M059J (cell line): ENCODE measurements at places on chromosomes 11 and 22.
A peak's percentile ranks its signal among the peaks of the same experiment; 100 is the strongest.

GRCh38 chr11:70063555-70063954 is 14.6 kb upstream of the ANO1 start:
- DNase-seq = no peak

GRCh38 chr22:48258811-48259210 is 1496.4 kb downstream of the TBC1D22A start:
- DNase-seq = no peak

DNA sequence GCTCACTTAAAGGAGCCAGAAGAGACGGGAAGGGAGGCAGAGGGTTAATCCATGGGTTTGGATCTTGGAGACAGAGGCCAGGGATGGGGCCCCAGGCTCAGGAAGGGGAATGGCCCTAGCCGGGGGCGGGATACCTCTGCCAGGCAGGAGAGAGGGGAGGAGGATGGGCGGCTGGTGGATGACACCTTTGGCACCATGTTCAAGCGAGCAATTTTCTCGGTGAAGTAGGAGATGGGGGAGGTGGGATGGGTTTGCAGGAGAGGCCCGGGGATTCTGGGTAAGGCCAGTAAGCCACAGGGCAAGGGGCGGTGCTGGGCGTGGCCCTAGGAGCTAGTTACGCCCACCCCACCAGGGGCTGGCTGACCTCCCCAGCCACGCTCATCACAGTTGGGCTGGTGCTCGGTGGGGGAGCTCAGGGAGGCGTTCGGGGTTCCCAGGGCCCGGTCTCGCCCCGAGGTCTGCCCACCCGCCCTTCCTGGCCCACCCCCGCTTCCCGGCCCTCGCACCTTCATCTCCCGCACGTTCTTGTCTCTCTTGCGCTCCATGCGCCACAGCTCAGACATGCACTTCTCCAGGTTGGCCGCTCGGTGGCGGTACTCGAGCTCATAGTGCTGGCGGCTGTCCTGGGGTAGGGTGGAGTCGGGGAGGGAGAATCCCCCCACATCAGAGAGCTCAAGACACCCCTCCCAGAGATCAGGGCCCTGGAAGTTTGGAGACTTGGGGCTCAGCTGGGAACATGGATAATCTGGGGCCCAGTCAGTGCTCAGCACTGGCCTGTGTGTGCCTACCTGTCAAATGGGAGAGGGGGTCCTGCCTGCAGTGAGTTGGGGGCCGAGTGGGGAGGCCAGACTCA is 12.7 kb downstream of the BAIAP2L2 start:
- DNase-seq = no peak

GRCh38 chr11:122617297-122617696 is 38.2 kb upstream of the UBASH3B start:
- peak; percentile 76 for DNase-seq

GRCh38 chr11:95728094-95728493 is 61.5 kb downstream of the FAM76B start:
- DNase-seq = no peak

GRCh38 chr22:29661336-29661735 is 57.9 kb downstream of the NF2 start:
- no peak for DNase-seq

- no peak for DNase-seq
Observed at GRCh38 chr11:69663326-69663725, 11.8 kb downstream of the LTO1 start.

DNA sequence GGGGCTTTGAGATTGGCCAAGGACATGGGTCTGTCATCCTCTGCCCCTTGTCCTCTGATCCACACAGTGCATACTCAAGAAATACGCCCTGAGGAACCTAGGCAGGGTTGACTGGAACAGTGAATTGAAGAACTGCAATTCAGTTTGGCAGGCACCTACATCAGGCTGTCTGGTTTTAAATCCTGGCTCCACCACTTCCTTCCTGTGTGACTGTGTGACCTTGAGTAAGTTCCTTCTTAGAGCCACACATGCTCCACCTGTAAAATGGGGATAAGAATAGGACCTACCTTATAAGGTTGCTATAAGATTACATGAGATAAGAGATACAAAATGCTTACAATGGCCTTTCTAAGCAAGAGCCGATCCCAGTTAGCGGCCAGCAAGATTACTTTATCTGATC is 15.8 kb upstream of the TCF20 start:
- DNase-seq = no peak

DNA sequence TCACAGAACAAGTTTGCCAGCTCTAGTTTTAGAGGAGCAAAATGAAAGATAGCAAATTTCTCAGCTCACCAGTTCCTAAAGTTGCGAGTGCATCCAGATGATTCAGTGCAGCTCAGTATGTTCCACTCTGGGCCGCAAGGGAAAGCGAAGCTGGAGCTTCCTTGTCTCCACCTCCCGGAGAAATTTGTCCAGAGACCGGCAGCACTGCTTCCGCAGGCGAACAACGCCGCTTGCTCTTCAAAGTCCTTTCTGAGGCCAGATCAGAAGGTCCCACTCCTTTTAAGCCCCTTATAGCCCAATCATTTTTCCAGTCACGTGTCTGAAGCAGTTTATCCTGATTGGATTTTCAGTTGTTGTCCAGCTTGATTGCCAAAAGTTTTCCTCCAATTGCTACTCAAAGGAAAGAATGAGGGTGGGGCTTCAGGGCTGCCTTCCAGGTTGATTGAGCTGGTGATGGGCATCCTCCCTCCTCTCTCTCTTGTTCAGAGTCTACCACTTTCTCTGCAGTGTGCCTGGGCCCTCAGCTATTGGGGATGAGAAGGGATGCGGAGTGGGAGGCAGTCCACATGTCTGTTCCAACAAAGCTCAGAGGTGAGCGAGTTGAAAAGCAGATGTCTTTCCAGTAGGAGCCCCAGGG is at the start of gene ZNF280A:
Gene ZNF280A, minus strand, starts transcription at position 251 of the 637 bp plus-strand sequence. CDS start 4,640 bp downstream, outside the sequence.
- no peak for DNase-seq

GRCh38 chr11:284105-285020 is 4.6 kb upstream of the PGGHG start:
- no peak for DNase-seq

GRCh38 chr11:6812390-6813005 is 13.0 kb upstream of the OR6A2 start:
- DNase-seq = peak; percentile 32

- DNase-seq = no peak
Observed at GRCh38 chr11:114595571-114595970, at the start of gene NXPE4. Gene NXPE4 (minus strand): TSS chr11:114595786. CDS start chr11:114594759, 1,027 bp downstream.

DNA sequence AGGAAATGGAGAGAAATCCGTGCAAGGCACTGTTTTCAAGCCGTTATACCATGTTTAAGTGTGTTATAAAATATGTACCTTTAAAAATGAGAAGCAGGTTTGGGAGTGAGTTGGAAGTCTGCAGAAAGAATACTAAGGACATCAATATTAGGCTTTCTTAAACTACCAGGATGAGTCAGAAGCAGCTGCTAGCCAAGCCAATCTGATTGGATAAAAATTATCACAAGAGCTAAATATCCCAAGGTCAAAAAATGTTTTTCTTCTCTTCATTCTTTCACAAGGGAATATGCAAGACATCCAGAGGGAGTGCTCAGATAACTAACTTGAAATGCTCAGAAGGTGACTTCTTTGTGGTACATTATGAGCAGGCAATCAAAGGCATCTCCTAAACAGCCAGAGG is 19.3 kb upstream of the CKAP5 start:
- peak; percentile 18 for DNase-seq

GRCh38 chr11:47913529-47914244 is 65.5 kb upstream of the NUP160 start:
- no peak for DNase-seq

DNA sequence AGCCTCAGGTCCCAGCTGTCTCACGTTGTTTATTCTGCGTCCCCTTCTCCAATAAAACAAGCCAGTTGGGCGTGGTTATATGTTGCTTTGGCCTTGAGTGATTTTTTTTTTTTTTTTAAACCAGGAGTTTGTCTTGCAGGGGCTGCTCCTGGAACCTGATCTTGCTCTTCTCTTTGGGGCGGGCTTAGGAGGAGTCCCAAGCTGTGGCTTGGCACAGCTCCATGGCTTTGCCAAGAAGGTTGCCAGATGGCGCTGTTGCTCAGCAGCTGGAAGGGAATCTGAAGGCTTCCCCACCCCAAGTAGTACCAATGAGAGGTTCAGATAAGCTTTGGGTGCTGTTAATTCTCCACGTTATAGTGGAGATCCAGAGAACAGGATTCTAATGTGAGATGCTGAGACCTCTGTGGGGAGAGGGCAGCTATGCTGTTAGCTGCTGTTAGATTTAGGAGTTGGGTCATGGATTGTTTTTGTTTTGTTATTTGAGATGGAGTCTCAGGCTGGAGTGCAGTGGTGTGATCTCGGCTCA is 2.0 kb upstream of the FERMT3 start:
- peak; percentile 93 for DNase-seq

DNA sequence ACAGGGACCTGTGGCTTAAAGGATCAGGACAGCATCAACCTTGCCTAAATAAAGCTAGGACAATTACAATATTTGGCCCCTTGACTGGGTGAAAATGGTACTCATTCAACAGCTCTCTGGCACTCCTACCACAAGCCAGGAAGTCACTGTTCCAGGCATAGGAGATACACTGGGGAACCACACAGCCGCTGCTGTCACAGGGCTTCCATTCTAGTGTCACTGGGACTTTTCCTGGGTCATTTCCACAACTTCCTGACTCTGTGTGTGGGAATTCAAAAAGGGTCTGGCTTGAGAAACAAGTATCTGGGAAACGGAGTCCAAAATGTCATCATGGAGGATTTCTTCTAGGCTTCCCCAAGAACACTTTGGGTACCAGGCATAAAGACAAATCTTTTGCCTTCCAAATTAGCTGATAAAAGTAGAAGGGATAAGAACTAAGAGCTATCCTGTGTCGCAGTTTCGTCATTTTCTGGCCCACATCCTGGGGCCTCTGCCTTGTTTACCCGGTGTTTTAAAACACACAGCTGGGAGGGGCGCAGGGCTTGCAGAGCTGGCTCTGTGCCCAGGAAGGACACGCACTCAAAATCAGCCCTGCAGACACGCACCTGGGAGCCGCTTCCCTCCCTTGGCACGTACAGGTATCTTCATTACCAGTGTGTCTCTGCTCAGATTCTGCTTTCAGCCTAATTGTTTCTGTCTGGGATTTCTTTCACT is 38.0 kb downstream of the TMEM45B start:
- peak; percentile 34 for DNase-seq

DNA sequence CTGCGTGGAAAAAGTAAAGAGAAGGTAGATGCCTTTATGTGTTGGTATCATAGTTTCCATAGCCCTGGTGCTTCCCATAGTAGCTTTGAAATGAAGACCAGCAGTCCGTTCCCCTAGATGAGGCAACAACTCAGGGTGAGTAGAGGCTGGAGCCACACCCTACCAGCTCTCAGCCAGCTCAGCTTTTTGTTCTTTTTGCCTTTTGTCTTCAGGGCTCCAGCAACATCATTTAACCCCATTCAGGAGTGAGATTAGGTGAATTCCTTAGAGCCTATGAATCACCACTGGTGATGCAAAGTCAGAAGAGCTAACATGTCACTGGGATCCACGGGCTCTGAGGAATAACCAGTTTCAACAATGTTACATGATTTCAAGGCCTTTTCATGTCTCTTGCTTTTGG is 14.0 kb upstream of the SESN3 start:
- DNase-seq = no peak

- DNase-seq = no peak
Observed at GRCh38 chr11:63872800-63873197, 33.9 kb downstream of the MARK2 start.

- DNase-seq = no peak
Observed at GRCh38 chr22:37473437-37473946, 12.7 kb downstream of the MFNG start.

- DNase-seq = no peak
Observed at GRCh38 chr11:87039371-87039770, 1.6 kb downstream of the TMEM135 start.
